ENCODE measurements at places on chromosomes 12 and 14. TPM values are rescaled to one million over a fixed set of nuclear protein-coding genes. Genes with fewer than 3 reads are reported as not detected.

- no peak for DNase-seq
Observed at GRCh38 chr14:44374906-44375305, 132.2 kb downstream of the FSCB start.

GRCh38 chr12:65695113-65695865 lies 129.0 kb upstream of the HMGA2 start:
- no peak for DNase-seq

DNA sequence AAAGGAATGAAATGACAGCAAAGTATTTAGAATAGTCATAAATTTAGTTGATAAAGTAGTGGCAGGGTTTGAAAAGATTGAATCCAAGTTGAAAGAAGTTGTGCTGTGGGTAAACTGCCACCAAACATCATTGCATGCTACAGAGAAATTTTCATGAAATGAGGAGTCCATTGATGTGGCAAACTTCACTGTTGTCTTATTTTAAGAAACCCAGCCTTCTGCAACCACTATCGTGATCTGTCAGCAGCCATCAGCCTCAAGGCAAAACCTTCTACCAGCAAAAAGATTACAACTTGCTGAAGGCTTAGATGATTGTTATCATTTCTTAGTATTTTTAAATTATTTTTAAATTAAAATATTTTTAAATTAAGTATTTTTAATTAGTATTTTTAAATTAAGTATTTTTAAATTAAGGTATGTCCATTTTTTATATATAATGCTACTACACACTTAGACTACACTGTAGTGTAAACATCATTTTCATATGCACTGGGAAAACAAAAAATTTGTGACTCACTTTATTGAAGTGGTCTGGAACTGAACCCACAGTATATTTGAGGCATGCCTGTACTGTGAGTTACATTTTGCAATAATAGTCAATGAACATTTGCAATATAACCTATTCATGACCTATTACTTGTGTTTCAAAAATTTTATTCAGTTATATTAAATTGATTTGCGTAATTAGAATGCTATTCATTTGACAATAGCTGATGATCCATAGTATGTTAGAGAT lies 67.2 kb upstream of the SYT1 start:
- DNase-seq: no peak

- DNase-seq: no peak
Observed at GRCh38 chr14:59677771-59678231, 101.2 kb upstream of the CCDC175 start.

Gene LUM
- total RNA-seq: not detected

Gene CD69
- 746 TPM for total RNA-seq

Gene MIPOL1
- total RNA-seq: 0.29 TPM
